ENCODE measurements at places on chromosomes 1 and 21.

- no peak for DNase-seq
These were observed 166.7 kb downstream of the GABPA start for GRCh38 chr21:25901330-25901979.

DNA sequence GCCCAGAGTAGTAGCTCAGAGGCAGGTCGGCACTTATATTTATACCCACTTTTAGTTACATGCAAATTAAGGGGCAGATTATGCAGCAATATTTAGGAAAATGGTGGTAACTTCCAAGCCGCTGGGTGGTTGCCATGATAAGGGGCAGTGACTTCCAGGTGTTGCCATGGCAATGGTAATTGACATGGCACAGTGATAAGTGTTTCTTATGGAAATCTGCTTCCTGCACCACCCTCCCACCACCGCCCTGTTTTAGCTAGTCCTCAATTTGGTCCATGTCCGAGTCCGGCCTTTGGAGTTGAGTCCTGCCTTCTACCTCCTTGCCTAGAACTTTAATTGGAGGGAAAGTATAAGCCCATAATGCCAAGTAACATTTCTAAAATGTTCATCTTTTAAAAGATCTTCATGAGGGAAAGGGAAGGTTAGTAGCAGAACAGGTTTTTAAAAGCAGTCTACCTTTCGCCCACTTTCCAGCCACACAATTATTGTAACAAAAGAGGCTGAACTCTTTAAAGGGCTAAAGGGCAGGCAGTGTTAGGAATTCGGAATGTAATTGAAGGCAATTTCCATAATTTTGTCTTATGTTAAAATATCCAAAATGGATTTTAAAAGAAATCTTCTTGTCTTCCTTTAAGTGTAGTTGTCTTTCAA, 21.7 kb downstream of the ZBTB8B start:
- DNase-seq, result no peak

GRCh38 chr21:26148840-26149354, 21.7 kb downstream of the APP start:
- peak; percentile 84 for DNase-seq

- no peak for DNase-seq
These were observed 113.8 kb downstream of the DPYD start for GRCh38 chr1:97806996-97807520.

DNA sequence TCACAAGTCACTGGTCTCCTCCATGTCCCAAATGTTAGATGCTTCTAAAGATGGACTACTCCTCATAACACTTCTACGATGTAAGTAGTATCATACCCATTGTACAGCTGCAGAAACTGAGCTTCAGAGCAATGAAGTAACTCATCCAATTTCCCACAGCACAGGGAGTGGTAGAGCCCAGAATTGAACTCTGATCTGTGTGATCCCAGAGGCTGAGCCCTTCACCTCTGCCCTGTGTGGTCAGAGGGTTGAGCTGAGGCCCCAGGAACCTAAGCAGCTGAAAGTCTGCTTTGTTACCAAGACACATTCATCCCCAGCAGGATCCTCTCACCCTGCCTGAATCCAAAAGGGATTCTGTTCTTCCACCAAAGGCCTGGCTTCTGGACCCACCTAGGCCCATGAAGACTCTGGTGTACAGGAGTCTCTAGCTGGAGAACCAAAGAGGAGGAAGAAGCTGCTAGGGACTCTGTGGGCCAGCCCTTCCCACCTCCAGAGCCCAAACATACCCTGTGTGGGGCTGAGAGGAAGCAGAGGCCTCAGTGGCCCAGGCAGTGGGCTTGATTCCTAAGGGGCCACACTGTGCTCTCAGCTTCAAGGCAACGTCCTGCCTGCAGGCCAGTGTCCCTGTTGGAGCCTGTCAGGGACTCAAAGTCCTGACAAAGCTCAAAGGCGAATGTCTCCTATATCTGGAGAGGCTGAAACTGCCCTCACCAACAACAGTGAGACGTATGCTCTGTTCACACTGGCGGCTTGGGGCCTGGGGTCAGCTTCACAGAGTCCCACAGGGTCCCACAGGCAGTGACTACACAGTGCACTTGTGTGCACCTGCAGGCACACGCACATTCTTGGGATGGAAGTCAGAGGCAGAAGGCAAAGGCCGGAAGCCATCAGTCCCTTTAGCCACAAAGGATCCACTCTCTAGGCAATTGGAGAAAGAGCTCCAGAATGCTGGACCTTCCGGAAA, 40.4 kb upstream of the SLC30A1 start:
- no peak for DNase-seq

GRCh38 chr1:45205910-45206721, at the start of gene ZSWIM5:
ZSWIM5 (minus strand) TSS chr1:45206605; CDS start chr1:45206350, 255 bp downstream.
- DNase-seq, result peak; percentile 72

- DNase-seq, result no peak
These were observed 60.7 kb downstream of the DIPK1A start for GRCh38 chr1:92900539-92900938.

- DNase-seq, result no peak
These were observed 993 bp upstream of the PROK1 start for GRCh38 chr1:110449661-110450651.

GRCh38 chr1:156887734-156888133, 5.8 kb upstream of the PEAR1 start:
- no peak for DNase-seq

DNA sequence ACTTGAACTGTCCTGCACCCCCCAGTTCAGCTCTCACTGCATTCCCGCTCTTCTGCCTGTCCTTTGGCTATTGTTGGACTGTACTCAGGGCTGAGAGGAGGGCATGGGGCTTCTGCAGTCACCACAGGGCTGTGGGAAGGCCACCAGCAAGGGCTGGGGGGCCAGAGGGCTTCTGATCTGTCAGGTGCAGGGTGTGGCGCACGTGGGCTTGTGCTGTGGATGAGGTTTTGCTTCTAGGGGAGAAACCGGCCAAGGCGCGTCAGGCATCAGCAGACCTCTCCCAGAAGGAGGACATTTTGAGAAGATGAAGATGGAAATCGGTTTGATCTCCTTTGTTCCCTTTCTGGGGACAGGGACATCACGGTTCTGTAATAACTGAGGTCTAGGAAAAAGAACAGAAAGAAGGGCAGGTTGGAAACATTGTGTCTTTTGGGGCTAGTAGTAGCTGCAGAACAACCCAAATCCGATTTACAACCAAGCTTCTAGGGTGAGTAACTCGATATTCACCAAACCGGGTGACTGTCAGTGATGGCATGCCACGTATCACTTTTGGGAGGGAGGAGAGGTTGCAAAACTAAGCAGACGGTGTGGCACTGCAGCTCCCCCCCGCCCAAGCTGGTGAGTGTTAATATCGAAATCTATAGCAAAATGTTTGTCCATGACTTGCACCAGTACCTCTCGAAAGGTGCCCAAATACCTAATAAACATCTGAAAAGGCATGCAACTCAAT, 40.9 kb downstream of the AGPAT3 start:
- DNase-seq, result no peak

- peak; percentile 51 for DNase-seq
These were observed 22.9 kb upstream of the LDLRAP1 start for GRCh38 chr1:25520446-25521061.

DNA sequence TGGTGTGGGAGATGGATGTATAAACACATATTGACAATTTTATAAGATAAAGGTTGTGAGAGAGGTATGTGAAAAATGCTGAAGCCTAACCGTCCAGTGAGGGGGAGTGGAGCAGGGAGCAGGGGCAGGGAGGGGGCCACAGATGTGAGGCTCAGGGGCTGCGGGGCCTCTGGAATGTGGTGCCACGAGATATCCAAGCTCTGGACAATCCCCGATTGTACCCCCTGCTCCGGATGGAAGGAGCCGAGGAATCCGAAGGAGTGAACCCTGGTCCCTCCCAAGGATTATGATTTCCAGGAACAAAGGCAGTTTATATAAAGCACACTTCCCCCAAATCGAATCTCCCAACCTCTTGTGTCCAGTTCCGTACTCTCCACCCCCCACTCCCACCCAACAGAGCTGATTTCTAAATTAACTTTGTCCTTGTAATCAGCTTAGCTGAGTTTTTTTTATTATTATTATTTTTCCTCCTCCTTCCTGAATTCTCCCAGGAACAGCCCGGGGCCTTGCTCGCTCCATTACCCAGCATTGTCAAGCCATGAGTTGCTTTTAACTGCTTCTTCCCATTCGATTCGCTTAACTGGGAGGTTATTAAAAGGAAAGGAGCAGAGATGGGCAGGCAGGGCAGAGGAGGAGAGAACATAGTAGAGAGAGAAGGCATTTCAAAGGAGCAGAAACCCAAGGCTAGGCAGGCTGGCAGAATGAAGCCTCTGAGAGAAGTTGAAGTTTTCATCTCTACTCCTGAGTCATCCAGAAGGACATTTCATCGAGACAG, 9.4 kb downstream of the KIRREL1 start:
- no peak for DNase-seq

- no peak for DNase-seq
These were observed 57.6 kb downstream of the TGFB2 start for GRCh38 chr1:218402786-218403120.
